ENCODE measurements at places on chromosomes 1 and 21. TPM values are rescaled to one million over a fixed set of nuclear protein-coding genes. Genes with fewer than 3 reads are reported as not detected.

SPOCD1 gene
- polyA plus RNA-seq, result 0.45 TPM

TNFRSF4 gene
- polyA plus RNA-seq, result 0.93 TPM

SLAMF9 gene
- not detected for polyA plus RNA-seq

ANKRD34A gene
- 0.37 TPM for polyA plus RNA-seq

GRCh38 chr1:6922096-6922931 lies 137.1 kb downstream of the CAMTA1 start:
- no peak for DNase-seq

GRCh38 chr1:25617625-25618432 lies 1.2 kb downstream of the MAN1C1 start:
- DNase-seq, result no peak

- no peak for DNase-seq
These were observed 500.3 kb upstream of the C1orf87 start for GRCh38 chr1:60573726-60574409.

DNA sequence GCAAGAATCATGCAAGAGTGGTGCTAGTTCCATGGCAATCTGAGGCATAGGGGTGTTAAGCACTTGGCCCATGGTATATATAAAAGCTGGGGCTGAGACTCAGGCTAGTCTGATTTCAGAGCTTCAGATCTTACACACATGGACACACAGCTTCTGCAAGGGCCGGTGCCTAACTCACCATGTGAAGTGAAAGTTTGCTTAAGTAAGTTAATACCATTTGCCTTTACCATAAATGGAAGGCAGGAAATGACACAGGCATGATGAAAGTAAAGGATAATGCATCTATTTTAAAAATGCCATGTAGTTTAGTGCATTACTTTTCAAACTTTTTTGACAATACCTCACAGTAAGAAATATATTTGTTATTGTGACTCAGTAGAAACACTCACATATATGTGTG lies 122.6 kb downstream of the KCNJ6 start:
- DNase-seq, result no peak

GRCh38 chr1:214523124-214523824 lies 28.1 kb downstream of the PTPN14 start:
- DNase-seq, result no peak

Measured in right renal cortex interstitium (tissue), 3 donors.